ENCODE measurements at places on chromosomes 13 and 19. TPM values are rescaled to one million over a fixed set of nuclear protein-coding genes. Genes with fewer than 3 reads are reported as not detected.

- no peak for DNase-seq
Observed at GRCh38 chr13:73955977-73956500, 178.2 kb downstream of the KLF12 start.

GRCh38 chr19:10923260-10924112, 5.0 kb downstream of the YIPF2 start:
- DNase-seq: no peak

- no peak for DNase-seq
Observed at GRCh38 chr19:43510713-43511112, 6.2 kb upstream of the PHLDB3 start.

The KCNN4 gene
- 68.6 TPM for total RNA-seq

- no peak for DNase-seq
Observed at GRCh38 chr19:55103190-55103589, 14.2 kb downstream of the PPP1R12C start.

DNA sequence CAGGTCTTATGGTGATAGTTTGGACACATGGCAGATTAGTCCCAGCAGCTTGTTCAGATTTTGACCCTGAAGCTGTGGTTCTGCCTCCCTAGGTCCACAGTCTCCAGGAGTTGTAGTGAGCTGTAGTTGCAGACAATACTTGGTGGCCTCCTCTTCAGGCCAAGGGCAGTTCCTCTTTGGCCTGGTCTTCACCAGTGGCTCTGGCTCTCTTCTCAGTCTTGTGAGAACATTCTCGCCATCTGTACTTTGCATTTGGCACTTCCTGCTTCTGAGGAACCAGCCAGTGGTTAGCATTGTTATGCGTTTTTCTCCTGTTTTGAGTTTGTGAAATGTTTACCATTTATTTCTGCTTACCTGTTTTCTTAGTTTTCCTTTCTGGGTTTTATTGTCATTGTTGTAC, 40.7 kb downstream of the PCCA start:
- DNase-seq: no peak

The PRR19 gene
- 3.7 TPM for total RNA-seq

- no peak for DNase-seq
Observed at GRCh38 chr13:98710521-98710920, 42.0 kb downstream of the SLC15A1 start.

The PGPEP1 gene
- total RNA-seq: 19.1 TPM

DNA sequence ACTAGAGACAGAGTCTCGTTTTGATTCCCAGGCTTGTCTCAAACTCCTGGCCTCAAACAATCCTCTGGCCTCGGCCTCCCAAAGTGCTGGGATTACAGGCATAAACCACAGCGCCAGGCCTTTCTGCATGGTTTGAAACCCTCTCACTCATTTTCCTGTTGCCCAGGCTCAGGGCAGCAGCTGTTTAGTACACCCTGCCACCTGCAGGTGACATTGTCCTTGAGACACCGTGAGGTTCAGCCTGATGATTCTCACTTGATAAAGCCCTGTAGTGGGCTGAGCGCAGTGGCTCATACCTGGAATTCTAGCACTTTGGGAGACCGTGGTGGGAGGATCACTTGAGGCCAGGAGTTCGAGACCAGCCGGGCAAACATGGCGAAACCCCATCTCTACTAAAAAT, 12.5 kb downstream of the IL12RB1 start:
- DNase-seq: no peak

- DNase-seq: no peak
Observed at GRCh38 chr19:31380854-31381253, 31.6 kb upstream of the TSHZ3 start.

- peak; percentile 60 for DNase-seq
Observed at GRCh38 chr19:17394891-17395415, 957 bp upstream of the CCDC194 start.

The LRRC4B gene
- total RNA-seq: 12.3 TPM

The STAP2 gene
- total RNA-seq: 96.1 TPM

DNA sequence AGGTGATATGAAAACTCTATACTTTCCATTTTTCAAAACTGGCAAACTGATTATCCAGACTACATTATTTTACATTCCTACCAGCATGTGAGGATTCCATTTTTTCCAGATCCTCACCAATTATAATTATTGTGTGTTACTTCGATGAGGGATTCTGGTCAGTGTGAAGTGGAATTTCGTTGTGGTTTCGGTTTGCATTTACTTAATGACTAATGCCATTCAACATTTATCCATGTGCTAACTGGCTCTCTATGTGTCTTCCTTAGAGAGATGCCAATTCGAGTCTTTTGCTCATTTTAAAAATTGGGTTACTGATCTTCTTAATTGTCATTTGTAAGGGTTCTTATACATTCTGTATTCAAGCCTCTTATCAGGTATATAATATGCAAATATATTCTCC, 1551.3 kb upstream of the MIR17HG start:
- DNase-seq: peak; percentile 3

The F10 gene
- total RNA-seq: 0.36 TPM

DNA sequence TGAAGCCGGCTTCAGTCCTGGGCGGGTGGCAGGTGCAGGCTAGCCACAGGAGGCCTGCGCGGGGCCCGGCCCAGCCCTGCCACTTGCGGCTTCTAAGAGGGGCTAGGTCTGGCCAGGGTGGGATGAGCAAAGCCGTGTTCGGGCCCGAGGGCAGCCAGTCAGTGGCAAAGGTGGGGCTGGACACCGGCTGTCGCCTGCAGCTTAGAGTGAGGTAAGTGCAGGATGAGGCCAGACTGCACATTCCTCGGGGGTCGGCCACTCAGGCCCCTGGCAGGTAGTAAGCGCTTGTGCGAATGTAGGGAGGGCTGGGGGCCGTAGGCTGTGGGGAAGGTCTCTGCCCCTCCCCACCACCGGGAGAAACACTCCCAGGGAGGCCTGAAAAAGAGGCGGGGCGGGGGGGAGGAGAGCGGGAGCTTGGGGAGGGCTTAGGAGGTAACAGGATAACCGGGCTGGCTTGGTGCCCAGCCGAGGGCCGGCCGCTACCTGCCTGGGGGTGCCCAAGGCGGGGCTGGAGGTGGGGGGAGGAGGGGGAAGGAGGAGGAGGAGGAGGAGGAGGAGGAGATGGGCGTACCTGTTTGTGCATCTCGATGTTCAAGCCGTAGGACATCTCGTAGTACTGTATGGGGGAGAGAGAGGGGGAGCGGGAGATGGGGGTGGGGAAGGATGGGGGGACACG, 6.4 kb downstream of the TLE5 start:
- DNase-seq: peak; percentile 44

GRCh38 chr19:8352134-8352827, 9.2 kb upstream of the KANK3 start:
- no peak for DNase-seq

DNA sequence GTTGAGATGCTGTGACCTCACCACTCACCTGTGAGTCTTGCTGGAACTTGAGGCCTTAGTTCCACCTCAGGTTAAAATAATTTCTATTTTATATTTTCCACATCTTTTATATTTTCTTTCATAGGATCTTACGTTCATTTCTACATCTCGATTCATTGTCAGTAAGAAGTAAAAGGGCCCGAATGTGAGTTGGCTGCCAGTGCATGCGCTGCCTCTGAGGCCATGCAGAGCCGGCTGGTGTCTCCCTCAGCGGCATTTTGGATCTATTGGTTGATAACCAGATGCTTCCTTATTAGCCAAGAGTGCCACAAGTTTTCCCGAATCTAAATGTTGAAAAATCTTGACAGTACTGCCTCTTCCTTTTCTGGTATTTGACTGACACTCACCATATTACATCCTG, 347.3 kb downstream of the TEX29 start:
- DNase-seq: no peak

GRCh38 chr13:27079421-27079958, 92.1 kb downstream of the USP12 start:
- DNase-seq: peak; percentile 45

GRCh38 chr13:105914291-105915036, 621.0 kb downstream of the EFNB2 start:
- DNase-seq: no peak

- DNase-seq: no peak
Observed at GRCh38 chr19:40466219-40466984, 399 bp upstream of the SPTBN4 start.

- peak; percentile 71 for DNase-seq
Observed at GRCh38 chr13:107211073-107211472, 643.1 kb upstream of the ARGLU1 start.

DNA sequence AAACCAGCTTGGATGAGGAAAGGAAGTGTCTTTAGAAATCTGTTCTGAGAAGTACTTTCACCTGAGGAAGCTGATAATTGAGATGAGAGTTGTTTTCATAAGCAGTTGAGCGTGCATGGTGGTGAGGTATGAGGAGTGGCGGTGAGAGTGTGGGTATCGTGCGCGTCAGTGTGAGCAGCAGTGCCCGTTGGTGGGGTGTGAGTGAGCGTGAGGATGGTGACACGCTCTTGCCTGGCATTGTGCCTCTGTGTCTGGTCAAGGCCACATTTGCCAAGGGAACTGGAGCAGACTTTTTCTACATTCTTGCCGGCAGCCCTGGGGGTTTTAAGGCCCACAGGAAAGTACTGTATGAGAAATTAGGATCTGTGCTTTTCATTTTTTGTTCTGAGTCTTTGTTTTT, 36.5 kb upstream of the TEX29 start:
- no peak for DNase-seq

GRCh38 chr19:4122480-4122879, 1.4 kb downstream of the MAP2K2 start:
- no peak for DNase-seq

Data from A172 (cell line).